ENCODE measurements at places on chromosomes 5 and 9.

DNA sequence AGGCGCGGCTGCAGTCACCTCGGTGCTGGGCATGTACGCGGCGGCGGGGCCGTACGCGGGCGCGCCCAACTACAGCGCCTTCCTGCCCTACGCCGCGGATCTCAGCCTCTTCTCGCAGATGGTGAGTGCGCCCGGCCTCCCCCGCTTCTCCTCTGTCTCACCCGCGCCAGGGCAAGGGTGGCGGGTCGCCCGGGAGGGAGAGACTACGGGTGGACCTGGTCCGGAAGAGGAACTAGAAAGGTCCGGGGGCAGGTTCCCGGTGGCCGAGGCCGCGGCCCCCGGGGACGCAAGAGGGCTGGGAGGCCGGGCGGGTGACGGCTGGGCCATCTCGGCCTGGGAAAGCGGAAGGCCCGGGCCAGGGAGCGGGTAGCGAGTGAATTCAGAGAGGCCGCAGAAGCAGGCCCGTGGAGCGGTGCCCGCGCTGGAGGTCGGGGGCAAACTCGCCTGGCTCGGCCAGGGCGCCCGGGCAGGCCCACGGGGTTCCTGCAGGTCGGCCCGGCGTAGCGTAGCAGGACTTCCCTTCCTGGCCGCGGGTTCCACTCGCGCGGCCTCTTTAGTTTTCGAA, 711 bp downstream of the IRX1 start:
- no peak for DNase-seq

DNA sequence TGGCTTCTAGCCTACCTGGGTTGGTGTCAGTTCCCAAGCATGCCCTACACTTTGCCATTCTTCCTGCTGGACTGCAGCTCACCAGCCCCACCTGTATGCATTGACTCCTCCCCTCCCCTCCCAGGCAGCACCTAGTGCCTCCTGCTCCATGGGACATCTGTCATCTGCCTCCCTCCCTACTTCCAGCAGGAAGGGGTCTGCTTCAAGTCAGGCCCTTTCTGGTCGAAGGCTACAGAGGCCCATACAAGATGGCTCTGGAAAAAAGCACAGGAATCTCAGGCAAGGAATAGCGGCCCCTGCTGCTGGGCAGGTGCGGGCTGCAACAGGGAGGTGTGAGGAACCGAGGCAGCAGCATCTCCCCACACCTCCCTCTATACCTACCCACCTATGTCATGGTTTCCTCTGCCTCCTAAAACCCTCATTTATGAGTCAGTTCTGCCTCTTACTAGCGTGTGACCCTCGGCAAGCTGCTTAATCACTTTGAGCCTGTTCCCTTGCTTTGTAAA, 19.7 kb downstream of the WWC1 start:
- DNase-seq, result no peak

- DNase-seq, result peak; percentile 67
These were observed at the start of gene TRMT10B for GRCh38 chr9:37753489-37754190. Gene TRMT10B (plus strand): TSS chr9:37753805. CDS start chr9:37761932, 8,127 bp downstream.

GRCh38 chr9:114276908-114277821, 45.7 kb upstream of the ORM1 start:
- DNase-seq, result no peak

DNA sequence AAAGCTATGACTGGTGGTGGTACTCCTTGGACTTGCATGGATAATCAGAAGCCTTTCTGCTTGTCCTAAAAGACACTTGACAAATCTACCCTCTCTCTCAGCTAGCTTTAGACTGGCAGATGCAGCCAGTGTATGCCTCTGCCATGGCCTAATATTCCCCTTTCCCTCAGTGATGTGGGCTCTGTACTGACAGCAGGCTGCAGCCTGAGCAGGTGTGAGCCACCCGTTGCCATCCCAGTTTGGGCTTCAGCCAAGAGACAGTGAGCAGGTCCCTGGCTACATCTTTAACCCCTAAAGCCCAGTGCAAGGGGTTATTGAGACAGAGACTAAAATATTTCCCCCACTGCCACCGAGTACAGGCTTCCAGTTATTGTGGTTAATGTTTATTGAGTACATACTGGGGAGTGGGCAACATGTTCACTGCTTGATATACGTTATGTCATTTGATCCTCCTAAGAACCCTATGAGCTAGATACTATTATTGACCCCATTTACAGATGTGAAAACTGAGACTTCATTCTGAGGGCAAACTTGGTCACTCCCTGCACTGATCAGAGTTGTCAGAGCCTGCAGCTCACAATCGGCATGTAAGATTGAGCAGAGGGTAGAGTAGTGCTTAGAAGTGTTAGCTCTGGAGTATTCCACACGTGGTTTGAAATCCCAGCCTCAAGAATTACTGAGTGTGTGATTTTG, 254.2 kb downstream of the ARHGAP26 start:
- DNase-seq, result no peak

GRCh38 chr9:130985029-130985428, 23.9 kb upstream of the LAMC3 start:
- no peak for DNase-seq

- no peak for DNase-seq
These were observed 71.3 kb upstream of the OLFM1 start for GRCh38 chr9:135016037-135016640.

DNA sequence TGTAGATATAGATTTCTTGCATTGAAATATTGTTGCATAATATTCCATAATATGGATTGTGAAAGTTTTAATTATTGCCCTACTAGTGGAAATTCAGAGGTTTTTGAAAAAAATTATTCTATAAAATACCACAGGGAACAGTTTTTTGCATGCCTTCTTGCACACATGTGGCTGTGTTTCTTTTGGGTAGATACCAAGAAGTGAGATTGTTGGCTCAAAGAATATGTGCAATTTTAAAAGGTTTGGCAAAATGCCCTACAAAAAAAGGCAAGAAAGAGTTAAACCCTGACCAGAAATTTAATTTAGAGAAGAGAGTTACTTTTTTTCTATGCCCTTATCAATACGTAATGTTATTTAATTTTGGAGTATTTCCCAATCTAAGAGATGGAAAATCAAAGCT, 270.8 kb upstream of the DAPK1 start:
- no peak for DNase-seq

GRCh38 chr5:178381921-178382695, 149.5 kb upstream of the PHYKPL start:
- no peak for DNase-seq

- DNase-seq, result no peak
These were observed 139.1 kb upstream of the CLINT1 start for GRCh38 chr5:157997991-157998504.

- no peak for DNase-seq
These were observed 52.2 kb downstream of the DROSHA start for GRCh38 chr5:31479706-31480105.

DNA sequence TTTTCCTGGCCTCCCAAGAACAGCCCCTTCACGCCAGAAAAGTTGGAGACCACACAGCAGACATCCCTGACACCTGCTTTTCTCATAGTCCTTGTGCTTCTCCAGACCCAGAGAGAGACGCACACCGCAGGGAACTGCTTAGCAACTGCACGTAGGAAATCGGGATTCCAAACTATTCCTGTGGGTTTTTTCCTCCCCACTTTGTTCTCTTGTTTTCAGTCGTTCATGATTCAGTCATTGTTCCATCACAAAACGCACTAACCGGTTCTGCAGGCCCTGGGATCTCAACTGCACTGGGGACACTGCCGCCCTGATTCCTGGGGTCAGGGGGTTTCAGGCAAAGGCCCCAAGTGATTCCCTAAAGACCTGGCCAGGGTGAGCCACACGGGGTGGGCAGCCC, 588.0 kb upstream of the KLF4 start:
- DNase-seq, result no peak

DNA sequence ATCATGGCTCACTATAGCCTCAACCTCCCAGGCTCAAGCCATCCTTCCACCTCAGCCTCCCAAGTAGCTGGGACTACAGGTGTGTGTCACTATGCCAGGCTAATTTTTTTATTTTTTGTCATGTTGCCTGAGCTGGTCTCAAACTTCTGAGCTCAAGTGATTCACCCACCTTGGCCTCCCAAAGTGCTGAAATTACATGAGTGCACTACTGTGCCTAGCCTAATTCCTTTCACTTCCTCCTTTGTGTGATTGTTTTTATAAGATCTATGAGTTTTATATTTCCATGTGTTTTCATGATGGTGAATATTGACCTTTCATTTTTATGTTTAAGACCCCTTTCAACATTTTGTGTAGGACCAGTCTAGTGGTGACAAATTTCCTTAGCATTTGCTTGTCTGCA, 55.2 kb upstream of the IL12B start:
- no peak for DNase-seq

DNA sequence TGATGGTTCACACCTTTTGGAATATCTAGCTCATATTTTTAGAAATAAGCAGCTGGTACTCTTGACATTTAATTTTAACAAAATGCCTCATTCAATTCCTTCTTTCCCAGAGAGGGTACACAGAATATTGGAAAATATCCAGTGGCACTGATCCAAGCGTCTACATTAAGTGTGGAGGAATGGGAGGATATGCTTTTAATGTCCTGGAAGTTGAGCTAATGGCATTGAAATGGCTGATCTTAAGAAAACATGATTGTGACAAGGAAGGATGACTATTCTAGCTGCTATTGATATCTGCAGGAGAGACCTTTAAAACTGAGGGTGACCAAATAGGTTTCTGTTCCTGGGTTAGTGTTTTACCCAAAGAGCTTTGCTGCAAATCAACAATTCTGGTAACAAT, 30.0 kb downstream of the ZNF366 start:
- no peak for DNase-seq
